Activated CD4-positive, alpha-beta T cell treated with anti-CD3 and anti-CD28 coated beads for 1 hour (primary cell): ENCODE measurements at places on chromosomes 12 and 14.

DNA sequence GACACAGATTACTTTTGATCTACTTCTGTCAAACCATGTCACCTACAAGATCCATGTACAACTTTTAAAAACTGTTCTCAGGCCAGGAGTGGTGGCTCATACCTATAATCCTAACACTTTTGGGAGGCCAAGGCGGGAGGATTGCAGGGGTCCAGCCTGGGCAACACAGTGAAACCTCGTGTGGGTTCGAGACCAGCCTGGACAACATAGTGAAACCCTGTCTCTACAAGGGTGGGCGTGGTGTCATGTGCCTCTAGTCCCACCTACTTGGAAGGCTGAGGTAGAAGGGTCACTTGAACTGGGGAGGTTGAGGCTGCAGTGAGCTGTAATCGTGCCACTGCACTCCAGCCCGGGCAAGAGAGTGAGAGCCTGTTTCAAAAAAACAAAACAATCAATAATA lies 5.7 kb downstream of the WDR20 start:
- no peak for DNase-seq

- no peak for DNase-seq
Measured at GRCh38 chr12:8628731-8629130, 16.1 kb upstream of the AICDA start.

DNA sequence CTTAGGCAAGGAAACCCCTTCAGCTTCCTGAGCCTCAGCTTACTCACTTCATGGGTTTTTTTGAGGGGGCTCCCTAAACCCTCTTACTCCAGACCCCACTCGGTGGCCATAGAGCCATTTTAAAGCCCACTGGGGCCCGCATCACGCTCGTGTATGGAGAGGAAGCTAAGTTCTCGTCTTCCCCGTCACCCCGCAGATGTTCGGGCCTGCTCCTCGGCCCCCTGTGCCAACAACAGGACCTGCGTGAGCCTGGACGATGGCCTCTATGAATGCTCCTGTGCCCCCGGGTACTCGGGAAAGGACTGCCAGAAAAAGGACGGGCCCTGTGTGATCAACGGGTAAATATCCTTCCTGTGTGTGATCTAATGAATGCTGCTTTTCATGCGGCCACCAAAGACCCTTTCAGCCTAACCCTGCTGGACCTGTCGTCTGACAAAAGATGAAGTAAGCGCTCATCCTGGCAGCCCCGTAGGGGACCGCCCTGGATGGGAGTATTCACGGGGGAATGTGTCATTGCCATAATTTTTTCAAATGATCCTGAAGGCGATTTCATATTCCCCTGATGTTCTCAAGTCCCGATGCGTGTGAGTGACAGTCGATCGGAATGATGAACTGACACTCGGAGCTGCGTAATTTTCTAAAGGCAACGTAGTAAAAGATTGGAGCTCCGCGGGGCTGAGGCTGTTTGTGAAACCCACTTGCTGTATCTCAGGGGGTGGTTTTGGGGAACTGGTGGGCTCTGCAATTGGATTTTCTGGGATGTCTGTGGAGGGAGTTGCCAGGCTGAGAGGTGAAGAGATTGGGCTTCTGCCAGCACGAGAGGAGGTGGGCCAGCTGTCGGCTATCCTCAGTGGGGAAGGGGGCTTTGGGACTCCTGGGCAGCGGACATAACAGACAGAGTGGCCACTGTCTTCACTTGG lies 5.4 kb downstream of the DLK1 start:
- DNase-seq = no peak

GRCh38 chr14:74841230-74842207 lies 34.4 kb downstream of the PROX2 start:
- DNase-seq = no peak

- DNase-seq = no peak
Measured at GRCh38 chr12:123384318-123384993, 524 bp downstream of the KMT5A start.

DNA sequence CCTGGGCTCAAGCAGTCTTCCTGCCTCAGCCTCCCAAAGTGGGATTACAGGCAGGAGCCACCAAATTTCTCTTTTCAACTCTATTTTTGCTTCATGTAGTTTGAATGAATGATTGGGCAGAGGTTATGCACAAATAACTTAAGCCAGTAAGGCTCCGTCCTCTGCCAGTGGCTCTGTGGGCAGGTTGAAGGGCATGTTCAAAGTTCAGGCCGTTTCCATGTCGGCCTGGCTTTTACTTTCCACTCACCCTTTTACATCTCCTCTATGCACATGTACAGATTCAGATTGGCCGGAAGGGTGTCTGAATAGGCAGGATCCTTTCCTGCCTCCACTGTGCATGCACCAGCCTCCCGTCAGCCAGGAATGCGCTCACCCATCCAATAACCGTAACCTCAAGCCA lies 132.3 kb downstream of the EML1 start:
- DNase-seq = no peak

- DNase-seq = no peak
Measured at GRCh38 chr12:25013061-25013460, 64.2 kb upstream of the BCAT1 start.

GRCh38 chr14:92362781-92363235 lies 39.8 kb downstream of the SLC24A4 start:
- no peak for DNase-seq

DNA sequence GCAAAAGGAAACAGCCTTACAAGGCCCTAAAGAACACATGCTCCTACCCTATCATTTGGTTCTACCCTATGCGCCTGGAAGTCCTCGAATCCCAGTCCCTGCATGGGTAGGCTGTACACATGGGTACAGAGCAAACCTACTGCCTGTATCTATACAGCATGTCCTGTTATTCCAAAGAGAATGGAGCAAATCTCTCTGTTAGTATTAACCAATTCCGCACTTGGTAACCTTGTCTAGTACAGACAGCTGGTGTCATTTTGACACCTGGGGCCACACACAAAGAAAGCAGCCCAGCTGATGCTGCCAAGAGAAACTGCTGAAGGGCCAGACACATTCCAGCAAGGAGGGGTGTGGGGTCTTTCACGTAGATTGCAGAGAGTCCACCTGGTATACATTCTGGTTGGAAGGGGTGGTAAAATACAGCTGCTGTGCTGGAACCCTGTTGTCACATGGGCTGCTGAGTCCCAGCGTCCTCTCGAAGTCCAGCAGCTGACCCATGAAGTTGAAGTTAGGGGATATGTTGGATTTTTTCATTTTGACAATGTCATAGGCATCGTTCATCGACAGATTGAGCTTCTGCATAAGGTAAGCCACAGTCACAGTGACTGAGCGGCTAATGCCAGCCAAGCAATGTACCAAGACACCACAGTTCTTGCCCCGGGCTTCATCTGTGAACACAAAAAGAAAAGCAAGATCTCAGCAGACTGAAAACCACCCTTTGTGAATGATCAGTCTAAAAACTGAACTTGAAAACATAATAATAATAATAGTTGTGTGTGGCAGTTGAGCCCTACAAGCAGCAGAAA lies 3.2 kb downstream of the DUSP6 start:
- DNase-seq = no peak

DNA sequence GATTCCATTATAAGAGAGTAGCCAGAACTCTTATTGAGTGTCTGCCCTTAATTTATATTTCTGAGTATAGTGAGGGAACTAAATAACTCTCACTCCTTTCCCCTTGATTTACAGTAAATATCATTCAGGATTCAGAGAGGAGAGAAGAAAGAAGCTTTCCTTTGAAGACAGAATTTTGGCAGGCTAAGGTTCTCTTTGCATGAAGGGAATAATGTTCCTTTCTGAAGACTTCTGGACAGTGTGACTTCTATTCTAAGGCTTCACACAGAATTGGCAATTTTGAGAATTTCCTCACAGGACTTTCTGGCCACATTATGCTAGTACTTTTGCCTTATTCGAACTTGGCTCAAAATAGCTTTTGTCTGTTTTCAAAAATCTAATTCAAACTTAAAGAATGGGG lies 352.2 kb upstream of the FBXO33 start:
- DNase-seq = no peak

DNA sequence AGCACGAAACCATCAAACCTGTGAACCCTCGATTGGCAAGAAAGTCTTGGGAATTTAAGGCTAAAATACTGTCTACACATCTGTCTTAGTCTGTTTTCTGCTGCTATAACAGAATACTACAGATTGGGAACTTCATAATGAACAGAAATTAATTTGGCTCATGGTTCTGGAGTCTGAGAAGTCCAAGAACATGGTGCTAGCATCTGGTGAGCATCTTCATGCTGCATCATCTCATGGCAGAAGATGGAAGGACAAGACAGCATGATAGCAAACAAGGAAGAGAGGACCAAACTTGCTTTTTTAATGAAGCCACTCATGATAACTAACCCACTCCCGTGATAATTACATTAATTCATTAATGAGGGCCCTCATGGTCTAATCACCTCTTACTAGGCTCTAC lies 102.0 kb upstream of the CDKN3 start:
- no peak for DNase-seq

- DNase-seq = no peak
Measured at GRCh38 chr14:84433961-84434360, 1096.0 kb upstream of the FLRT2 start.

DNA sequence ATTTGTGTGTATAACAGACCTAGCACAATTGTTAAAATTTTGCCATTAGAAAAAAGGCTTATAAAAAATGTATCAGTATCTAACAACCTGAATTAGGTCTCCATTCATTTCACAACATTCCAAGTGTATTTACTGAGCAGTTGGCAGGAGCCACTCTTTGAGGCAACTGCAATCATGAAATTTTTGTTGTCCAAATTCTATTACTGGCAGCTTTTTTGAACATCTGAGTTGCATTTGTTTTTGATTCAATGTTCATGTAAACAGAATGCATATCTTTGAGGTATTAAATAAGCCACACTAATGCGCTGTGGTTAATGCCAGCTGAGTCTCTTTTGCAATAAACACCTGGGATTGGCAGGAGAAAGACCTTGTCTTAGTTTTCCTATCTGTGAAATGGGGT lies 8.7 kb downstream of the KITLG start:
- DNase-seq = no peak

DNA sequence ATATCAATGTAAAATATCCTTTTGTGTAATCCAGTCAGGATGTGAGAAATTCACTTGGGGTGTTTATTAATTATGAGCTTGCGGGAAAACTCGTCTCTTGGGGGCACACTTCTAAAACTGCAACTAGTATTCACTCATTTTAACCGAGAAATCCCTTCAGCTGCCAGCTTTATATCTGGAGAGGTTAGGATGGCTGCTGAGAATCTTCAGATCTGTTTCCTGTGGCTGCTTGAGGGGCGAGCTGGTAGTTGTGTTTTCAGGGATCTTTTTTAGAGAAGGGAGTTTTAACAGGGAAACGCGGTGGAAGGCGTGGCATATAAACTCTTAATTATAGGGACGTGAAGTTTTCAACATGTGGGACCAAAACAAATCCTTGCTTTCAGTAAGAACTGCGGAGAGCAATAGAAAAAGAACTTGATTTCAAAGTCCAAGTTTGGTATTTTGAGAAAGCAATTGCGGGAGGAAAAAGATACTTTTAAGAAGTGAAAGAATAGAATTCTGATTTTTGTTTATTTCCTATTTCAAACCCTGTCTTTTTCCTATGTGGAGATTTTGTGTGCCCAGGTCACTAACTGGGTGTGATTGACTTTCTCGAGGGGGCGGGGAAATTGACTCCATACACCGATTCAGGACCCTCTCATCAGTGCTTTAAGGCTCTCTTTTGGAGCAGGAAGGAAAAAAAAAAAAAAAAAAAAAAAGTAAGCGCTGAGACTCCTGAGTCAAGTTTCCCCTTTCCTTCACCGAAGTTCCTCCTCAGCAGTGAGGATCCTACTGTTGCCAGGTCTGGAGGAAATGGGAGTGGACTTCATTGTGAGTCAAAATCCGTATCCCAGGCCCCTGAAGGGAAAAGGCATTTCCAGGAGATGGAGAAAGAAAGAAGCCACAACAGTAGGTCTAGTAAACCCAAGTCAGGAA lies 1.1 kb downstream of the PPFIBP1 start:
- no peak for DNase-seq

GRCh38 chr12:22248571-22249115 lies 85.9 kb downstream of the ST8SIA1 start:
- DNase-seq = no peak

DNA sequence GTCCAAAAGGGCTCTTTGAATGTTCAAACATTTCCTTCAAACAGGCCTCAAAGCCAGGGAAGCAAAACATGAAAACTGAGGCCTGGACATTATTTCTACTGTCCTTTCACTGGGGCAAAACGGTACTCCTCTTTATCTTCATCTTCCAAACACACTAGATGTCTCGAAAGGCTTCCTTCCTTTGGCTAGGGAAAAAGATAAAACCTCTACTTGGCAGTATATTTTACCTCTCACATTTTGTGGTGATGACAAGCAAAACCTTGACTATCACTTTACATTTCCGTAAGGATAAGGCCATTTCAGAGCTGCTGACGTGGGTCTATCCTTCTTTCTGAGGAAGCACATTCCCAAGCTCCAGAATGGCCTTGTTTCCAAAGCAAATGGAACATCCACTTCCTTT lies 9.9 kb downstream of the STAB2 start:
- no peak for DNase-seq

- no peak for DNase-seq
Measured at GRCh38 chr12:65822732-65823512, 1.4 kb upstream of the HMGA2 start.

DNA sequence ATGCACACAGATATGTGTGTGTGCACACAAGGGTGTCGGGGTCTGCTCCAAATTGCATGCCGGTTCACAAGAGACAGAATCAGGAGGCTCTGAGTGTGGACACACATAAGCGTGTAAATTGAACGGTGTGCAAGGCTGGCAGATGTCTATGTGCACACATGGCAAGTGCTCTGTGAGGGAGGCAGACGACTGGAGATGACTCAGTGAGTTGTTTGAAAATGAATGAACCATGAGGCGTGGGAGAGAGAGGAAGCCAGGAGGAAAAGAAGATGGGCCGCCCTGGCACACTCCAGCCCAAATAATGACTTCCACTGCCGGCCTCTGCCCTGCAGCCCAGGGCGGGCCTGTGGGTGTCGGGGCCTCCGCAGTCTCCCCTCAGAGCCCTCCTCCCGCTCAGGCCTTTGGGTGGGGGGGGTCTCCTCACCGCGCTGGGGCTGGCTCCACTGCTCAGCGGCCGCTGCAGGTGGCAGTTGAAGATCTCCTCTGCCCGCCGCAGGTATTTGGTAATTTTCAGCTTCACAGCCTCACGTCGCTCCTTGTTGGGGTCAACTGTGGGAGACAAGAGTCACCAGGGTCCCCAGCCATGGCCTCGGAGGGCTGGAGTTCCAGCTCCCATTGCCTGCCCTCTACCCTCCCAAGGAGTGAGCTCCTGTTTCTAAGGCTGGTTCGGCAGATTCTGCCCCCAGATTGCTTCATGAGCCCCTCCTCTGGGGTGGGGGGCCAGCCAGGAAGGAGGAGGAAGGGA lies 3.5 kb downstream of the RPS6KL1 start:
- DNase-seq = no peak

DNA sequence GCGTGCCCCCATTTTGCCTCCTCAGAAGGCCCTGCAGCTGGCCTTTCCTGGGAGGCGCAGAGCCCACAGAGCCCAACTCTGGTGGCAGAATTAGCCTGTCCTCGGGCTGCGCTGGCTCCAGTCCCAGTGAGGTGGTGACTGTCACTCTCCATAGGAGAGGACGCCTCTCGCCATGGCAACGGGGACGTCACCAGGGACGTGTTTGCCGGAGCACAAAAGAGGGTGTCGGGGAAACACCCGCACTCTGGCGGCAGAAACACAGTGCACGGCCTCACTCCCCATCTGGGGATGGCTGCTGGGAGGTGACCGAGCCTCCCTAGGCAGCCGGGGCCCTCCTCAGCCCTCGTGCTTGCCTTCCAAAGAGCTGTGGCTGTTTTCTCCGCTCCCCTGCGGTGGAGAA lies 50.2 kb upstream of the NCOR2 start:
- DNase-seq = no peak

GRCh38 chr12:15336768-15337553 lies 14.7 kb downstream of the PTPRO start:
- no peak for DNase-seq

- DNase-seq = no peak
Measured at GRCh38 chr12:116199160-116199706, 78.3 kb downstream of the MED13L start.
